ENCODE measurements at places on chromosomes 12 and 14.

- DNase-seq, result peak; percentile 46
Observed at GRCh38 chr12:14416658-14417057, 51.2 kb downstream of the ATF7IP start.

GRCh38 chr12:7128681-7129286, at the start of gene RBP5:
Gene RBP5 (minus strand): TSS chr12:7128889. CDS start chr12:7128775, 114 bp downstream.
- no peak for DNase-seq

- DNase-seq, result no peak
Observed at GRCh38 chr12:52119398-52120254, 40.1 kb downstream of the SMIM41 start.

DNA sequence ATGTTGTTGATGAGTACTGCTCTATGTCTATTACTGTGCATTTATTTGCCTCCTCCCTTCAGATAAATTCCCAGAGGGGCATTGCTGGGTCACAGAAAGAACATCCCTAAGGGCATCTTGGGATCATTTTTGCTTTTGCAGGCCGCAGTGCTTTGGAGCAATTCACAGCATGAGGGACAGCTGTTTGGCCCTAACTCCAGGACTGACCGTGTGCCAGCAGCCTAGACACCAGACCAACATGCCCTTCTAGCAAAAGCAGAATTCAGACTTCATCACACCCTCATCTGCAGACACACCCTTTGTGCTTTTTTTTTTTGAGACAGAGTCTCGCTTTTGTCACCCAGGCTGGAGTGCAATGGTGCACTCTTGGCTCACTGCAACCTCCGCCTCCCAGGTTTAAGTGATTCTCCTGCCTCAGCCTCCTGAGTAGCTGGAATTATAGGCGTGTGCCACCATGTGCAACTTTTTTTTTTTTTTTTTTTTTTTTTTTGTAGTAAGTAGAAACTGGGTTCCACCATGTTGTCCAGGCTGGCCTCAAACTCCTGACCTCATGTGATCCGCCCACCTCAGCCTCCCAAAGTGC, 31.0 kb downstream of the RNF34 start:
- DNase-seq, result no peak

- DNase-seq, result no peak
Observed at GRCh38 chr12:50038336-50038735, 13.0 kb upstream of the RACGAP1 start.

DNA sequence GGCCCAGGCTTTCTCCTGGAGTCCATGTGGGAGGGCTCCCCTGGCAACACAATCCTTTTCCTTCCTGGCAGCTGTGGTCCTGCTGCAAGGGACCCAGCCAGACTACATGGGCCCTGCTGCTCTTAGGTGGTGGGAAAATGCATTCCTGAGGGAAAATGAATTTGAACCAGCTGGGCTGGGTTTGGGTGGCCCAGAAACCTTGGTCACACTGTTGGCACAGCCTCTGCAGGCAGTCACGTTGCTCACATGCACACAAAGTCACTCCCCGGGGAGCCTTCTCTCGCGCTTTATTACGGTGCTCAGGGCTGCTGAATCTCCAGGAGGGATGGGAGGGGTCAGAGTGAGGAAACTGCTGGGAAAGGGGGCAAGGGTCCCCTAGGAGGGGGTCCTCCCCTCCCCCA, 17.2 kb downstream of the PLEKHG3 start:
- peak; percentile 54 for DNase-seq

GRCh38 chr12:130711756-130712155, 4.3 kb downstream of the RIMBP2 start:
- no peak for DNase-seq

DNA sequence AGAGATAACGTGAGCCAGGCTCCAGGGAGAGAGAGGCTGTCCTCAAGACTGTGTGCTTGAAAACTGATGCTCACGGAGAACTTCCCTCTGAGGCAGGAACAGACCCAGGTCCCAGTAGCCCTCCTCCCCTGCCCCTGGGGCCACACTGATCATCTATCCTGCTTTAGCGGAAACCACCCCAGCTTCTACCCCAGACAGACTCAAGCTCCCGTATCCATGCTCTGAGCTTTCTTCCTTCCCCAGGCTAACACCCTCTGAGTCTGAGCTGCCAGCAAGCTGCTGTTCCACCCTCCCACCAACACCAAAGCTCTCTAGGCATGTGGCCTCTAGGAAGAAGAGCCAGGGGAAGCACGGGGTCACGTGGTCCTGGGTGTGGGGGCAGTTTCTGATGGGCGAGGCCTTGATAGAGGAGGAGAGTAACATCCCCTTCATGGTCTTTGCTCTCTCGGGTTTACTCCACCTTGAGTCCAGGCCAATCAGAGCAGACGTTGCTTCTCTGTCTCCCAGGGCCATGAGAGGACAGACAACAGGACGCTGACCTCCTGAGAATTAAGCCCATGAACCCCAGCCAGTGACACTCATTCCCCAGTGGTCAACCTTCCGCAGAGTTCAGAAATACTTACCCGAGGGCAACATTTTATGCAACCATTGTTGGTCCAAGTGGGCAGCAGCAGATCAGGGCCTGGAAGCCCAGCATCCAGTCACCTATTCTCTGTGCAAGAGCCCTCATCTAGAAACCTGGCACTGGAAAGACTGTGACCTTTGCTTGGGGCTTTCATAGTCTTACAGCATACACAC, 1.4 kb downstream of the PCK2 start:
- DNase-seq, result no peak

DNA sequence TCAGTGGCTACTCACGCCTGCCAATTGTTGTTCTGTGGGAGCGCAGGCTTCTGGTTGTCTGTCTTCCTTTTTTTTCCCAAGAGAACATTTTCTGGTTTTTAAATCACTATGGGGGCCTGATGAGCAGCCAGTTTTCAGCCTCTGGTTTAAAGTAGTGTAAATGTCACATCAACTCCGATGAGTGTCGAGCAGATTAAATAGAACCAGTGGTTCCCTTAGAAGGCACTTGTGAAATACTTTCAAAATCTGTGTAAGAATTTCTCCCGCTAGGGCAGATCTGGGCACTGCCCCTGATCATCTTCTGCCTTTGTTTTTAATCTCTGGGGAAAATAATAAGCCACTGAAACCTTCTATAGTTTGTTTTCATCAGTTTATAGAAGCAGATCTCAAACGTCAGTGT, 130.4 kb downstream of the PRIMA1 start:
- DNase-seq, result no peak

- DNase-seq, result no peak
Observed at GRCh38 chr14:98227000-98227726, 1044.8 kb downstream of the BCL11B start.
